Islet precursor cell (in vitro differentiated cells): ENCODE measurements at places on chromosomes 7 and 10.

- no peak for DNase-seq
These were observed 436.7 kb downstream of the CCSER2 start for GRCh38 chr10:84765086-84765485.

- DNase-seq = no peak
These were observed 245.2 kb downstream of the ABCA13 start for GRCh38 chr7:48416327-48416908.

- no peak for DNase-seq
These were observed 442 bp downstream of the CYP26C1 start for GRCh38 chr10:93060887-93061593.

DNA sequence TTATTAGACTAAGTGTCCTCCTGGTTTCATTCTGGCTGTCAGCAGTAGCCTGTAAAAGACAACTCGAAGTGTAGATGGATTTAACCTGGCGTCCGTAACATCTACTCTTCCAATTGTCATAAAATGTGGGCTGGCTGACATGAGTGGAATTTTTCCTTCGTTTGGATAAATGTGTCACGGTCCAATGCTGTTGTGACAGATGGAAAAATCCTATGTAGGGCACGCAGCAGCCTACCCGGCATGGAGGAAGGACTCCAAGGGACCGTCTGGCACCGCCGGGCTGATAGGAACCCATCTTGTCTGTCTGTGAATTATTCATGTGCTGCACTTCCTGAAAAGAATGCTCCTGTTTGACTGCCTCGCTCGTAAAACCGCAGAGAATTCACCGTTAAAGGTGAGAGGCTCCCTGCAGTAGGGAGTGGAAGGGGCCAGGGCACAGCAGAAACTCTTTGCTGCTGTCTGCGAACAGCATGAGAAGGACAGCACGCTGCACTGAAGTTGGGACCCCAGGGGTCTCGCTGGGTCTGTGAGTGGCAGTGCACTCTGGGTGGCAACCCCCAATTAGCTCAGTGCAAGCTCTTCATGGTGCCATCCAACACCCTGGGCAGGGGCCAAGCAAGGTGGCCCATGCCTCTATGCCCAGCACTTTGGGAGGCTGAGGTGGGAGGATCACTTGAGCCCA is 1.6 kb upstream of the ORAI2 start:
- DNase-seq = peak; percentile 89

- no peak for DNase-seq
These were observed 25.5 kb downstream of the BCCIP start for GRCh38 chr10:125848857-125849256.

DNA sequence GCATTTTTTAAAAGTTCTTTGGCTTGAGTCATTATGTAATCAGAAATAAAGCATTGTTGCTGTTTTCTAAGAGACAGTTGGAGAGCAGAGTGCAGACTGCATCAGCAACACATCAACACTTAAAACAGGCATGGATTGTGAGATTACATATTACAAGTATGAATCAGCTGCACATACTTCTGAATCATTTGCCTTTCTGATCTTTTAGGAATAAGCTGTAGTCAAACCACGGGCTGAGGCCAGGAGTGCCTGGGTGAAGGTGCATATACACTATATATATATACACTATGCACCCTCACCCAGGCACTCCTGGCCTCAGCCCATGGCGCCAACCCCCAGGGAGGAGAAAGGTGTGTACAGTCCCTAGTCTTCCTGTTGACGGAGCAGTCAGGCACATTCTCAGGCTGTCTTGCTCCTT is 52.4 kb upstream of the DLX6 start:
- no peak for DNase-seq

DNA sequence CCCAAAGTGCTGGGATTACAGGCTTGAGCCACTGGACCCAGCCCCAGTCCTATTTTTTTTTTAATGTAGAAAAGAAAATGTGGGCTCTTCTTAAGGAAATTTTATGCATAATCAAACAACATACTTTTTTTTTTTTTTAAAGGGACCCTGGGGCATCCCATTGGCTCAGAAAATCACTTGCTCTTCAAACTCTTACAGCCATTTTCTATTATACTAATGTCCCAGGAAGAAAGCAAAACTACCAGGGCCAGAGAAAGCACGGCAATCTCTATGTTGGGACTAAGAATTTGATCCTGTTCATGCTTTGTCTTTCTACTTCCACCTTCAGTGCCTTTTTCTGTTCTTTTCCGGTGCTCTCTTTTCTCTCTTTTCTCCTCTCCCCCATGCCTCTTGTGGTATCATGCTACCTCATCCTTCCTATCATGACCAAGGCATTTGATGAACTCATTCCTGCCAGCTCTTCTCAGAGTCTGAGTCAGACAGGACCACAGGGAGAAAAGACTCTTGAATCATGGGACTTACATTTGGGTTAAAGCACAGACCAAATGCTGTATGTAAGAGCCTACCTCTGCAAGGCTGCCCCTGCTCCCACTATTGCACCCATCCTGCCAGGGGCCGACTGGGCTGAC is 76.4 kb upstream of the CCNY start:
- DNase-seq = peak; percentile 70
